Calu3 (cell line): ENCODE measurements at places on chromosomes 12 and 14. TPM values are rescaled to one million over a fixed set of nuclear protein-coding genes. Genes with fewer than 3 reads are reported as not detected.

The SYCP3 gene
- 0.12 TPM in 1 of 2 replicates, not detected in the other for total RNA-seq

The FSCB gene
- total RNA-seq: not detected in 2 replicates

GRCh38 chr12:106646472-106646871 lies 63.7 kb downstream of the RFX4 start:
- no peak for DNase-seq
- no peak overlapping the region for H3K27ac ChIP-seq
- peaks cover 11% of the 10 kb centered on the region for H3K36me3 ChIP-seq
- peaks cover 75% of the 10 kb centered on the region for H3K4me1 ChIP-seq

GRCh38 chr14:74516451-74517160 lies 23.0 kb downstream of the ISCA2 start:
- H3K36me3 ChIP-seq: no peaks in the 10 kb centered on the region
- peak; percentile 41 for DNase-seq
- no peak overlapping the region for H3K27ac ChIP-seq
